ENCODE measurements at places on chromosomes 2 and 18.

- DNase-seq: no peak
Measured at GRCh38 chr2:41222593-41222992, 770.7 kb upstream of the SLC8A1 start.

DNA sequence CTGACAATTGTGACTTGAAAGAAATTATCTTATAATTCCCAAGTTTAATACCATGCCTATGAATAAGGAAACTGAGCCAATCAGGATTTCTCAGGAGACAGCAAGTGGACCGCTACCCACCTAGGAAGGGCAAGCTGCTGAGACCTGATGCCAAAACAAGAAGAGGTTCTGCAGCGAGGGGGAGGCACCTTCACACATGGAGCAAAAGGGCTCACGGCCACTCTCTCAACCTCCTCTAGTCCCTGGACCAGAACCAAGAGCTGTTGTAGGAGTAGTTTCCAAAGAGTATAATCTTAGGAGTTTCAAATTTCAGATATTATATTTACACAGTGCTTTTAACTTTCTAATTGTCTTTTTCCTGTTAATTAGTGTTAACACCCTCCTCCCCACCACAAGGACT, 154.7 kb upstream of the ETAA1 start:
- no peak for DNase-seq

GRCh38 chr2:46493971-46494250, 14.5 kb downstream of the TMEM247 start:
- DNase-seq: peak; percentile 3

DNA sequence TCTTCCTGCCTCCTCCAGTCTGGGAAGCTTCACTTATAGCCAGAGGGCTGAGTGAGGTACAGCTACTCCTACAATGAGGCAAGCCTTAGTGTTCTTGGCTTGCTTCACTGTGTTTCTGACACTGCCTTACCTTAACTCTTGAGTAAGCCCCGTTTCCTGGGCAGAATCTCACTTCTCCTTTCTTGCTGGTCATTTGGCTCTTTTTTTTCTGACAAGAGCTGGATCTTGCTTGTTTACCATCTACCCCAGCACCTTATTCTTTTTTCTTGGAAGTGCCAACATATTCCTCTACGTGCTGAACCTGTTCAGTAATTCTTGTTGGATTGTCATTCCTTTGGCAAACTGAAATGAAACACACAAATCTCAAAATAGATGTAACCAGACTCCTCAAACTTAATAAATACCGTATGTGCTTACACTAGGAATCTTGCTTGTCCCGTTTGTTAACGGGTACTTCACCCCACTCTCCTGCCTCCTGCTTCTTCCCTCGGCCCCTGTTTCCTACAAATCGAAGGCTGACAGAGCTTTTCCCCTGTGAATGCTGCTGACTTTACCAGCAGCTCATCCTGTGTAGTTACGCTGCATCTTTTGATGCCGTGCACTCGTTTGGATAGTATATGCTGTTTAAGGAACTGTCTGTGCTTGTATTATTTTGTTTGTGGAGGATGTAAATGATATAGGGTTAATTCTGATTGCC, 132.2 kb downstream of the FMNL2 start:
- DNase-seq: peak; percentile 53

DNA sequence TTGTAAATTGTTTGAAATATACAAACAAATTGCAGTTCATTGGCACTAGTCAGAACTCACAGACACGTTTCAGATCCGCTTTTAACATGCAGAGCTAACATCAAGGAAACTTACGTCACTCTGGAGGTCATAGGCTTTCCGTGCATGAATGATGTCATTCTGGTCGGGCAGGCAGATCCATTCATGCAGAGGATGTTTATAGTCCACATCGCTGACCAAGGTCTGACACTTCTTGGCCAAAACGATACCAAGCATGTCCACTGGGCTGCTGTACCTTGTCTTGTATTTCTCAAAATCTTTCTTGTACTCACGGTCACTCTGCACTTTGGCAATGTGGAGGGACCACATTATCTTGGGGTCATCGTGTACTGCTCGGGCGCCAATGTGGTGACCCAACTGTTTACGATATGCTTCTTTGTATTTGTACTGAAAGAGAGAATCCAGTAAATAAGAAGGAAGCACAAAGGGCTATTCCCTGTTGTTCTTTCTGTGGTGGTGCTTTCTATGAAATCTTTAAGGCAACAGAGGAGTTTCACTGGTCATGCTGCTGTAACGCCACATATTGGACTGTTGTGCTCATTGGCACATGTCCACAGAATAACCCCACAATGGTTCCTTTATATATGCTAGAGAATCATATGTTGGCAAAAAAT, 114.8 kb downstream of the NEB start:
- DNase-seq: no peak

GRCh38 chr2:16608661-16609643, 56.7 kb downstream of the CYRIA start:
- DNase-seq: peak; percentile 81

GRCh38 chr2:45263147-45263546, 253.9 kb upstream of the SIX2 start:
- DNase-seq: no peak

GRCh38 chr2:105610576-105611332, 134.0 kb upstream of the NCK2 start:
- DNase-seq: no peak

DNA sequence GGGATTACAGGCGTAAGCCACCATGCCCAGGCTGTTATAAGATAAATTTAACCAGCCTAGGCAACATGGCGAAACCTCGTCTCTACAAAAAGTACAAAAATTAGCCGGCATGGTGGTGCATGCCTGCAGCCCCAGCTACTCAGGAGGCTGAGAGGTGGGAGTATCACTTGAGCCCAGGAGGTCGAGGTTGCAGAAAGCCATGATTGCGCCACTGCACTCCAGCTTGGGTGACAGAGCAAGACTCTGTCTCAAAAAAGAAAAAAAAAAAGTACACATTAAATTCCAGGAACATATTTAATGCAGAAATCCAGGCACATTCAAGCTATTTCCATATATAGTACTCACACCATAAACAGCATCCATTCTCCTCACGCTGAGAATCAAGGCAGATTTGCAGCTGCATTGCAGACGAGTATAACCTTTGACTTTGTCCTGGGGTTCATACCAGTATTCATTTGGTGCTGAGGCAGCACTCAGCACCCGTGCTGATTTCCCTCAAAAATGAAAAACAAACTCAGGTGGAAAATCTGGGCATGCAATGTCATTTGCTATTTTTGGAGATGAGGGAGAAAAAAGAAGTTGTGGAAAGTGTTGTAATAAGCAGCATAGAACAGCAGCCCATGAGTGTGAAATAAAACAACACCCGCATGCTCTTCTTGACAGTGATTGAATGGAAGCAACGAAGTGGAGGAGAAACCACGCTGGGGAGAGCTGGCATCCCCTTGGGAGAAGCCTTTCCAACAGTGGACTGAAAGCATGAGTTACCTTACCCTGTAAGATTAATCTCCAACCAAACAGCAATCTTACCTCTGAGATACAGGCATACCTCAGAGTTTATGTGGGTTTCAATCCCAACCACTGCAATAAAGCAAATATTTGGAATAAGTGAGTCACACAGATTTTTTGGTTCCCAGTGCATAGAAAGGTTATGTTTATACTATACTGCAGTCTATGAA, 46.8 kb upstream of the ANXA4 start:
- DNase-seq: no peak

- no peak for DNase-seq
Measured at GRCh38 chr18:65938592-65939372, 188.0 kb downstream of the CDH7 start.

GRCh38 chr2:197940382-197940781, 136.0 kb downstream of the PLCL1 start:
- DNase-seq: no peak

DNA sequence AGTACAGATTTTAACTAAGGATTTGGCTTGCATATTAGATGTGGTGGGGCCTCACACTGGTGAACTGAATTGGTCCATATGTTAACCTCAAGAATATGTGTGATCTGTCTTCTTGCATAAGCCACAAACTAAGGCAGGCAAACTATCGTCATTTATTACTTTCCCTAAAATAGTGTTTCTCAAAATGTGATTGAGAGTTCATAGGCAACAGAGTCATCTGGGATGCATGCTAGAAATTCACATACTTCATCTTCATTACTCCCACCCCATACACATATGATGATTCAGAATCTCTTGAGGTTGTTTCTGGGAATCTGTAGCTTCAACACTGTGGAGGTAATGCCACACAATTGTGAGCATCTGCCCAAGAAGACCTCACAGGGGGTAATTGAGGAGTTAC, 822.8 kb upstream of the CDH2 start:
- no peak for DNase-seq

- DNase-seq: no peak
Measured at GRCh38 chr18:58161659-58162058, 117.6 kb downstream of the NEDD4L start.

- no peak for DNase-seq
Measured at GRCh38 chr2:129935118-129935517, 44.3 kb upstream of the RAB6C start.

GRCh38 chr2:182615036-182615435, 101.0 kb upstream of the DNAJC10 start:
- DNase-seq: no peak
